Vagina (tissue), 2 donors: ENCODE measurements at places on chromosomes 12 and 14.

DNA sequence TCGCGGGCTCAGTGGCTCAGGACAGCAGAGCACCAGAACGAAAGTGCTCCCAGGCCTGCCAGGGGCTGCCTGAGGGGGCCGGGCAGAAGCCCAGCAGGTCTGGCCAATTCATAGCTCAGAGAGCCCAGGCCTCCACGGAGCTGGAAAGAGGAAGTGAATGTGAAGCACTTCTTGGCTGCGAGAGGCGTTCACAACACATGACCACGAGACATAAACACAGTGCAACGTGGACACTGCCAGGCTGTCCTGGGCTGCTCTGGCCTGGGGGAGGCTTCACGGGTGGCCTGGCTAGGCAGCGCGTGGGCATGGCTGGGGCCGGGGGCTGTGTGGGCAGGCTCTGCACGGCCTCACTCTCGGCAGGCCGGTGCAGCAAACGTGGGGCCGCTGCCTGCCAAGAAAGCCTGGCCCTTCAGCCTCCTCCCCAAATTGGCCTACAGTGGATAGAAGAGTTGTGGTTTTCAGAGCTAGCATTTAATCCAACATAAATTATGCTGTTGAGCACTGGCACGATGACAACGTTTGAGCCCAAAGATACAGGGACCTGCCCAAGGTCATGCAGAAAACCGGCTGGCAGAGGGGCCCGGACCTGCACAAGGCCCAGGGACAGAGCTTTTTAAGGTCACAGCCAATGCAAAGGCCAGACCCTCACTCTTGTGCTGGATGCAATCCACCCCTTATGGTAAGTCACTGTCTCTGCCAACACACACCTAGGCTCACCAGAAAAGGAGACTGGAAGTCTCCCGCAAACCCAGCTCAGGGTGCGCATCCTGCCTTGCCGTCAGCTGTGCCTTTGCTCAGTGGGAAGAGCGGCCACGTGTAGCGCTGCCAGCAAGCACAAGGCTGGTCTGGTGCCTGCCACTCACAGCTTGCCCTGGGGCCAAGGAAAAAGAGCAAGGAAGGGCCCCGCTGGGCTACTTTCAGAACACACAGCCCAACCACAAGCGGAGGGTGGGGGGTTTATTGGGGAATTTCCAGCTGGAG is 8.6 kb downstream of the SLC25A29 start:
- no peak for DNase-seq

- no peak for DNase-seq
These were observed 3.2 kb downstream of the USP44 start for GRCh38 chr12:95548056-95548538.

DNA sequence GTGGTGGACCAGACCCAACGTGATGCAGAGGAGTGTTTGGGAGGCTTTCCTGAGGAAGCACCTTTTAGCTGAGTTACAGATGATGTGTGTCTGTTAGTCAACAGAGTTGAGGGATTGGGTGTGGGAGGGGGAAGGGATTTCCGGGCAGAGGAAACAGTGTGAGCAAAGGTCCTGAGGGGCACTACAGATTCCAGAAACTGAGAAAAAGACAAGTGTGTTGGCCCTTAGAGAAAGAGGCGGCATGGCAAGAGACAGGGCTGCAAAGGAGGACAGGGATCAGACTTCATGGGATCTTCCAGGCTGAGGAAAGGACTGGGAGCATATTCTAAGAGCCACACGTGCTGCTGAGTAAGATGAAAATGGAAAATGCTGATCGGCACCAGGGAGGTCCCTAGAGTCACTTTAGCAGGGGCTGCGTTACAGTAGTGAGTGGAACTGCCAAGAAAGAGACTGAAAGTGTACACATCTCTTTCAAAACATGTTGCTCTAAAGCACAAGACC is 9.4 kb upstream of the RPS6KL1 start:
- DNase-seq = no peak

DNA sequence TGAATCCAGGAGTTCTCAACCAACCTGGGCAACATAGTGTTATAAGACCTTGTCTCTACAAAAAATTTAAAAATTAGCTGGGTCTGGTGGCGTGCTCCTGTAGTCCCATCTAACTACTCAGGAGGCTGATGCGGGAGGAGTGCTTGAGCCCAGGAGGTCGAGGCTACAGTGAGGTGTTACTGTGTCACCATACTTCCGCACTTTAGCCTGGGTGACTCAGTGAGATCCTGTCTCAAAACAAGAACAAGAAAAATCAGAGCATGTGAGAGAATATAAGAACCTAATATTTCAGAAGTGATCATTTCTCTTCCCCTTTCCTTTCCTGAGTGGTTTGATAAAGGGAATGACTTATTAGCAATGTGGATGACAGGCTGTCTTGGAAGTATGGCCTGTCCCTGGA is 9.5 kb downstream of the TRAF3 start:
- no peak for DNase-seq

DNA sequence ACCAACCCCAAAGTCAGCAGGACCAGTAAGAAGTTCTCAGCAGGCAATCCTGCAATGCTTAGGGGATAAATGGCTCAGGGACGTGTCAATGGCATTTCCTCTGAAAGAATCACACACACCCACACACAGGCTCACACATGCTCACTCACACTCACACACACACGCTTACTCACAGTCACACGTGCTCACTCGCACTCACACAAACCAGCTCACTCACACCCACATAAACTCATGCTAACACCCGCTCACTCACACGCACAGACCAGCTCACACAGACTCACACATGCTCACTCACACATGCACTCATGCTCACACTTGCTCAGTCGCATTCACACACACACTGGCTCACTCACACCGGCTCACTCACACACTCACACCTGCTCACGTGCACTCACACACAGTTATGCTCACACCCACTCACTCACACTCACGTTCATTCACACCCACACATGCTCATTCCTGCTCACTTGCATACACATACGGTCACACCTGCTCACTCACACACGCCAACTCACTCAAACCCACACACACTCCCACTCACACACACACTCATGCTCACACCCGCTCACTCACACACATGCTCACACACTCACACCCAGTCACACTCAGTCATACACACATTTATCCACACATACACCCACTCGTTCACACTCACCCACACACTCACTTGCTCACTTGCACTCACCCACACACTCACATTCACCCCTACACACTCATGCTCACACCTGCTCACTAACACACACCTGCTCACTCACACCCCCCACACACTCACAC is 436.8 kb downstream of the BCL11B start:
- no peak for DNase-seq

- DNase-seq = no peak
These were observed 21.4 kb downstream of the SLC6A13 start for GRCh38 chr12:241266-241665.

- DNase-seq = no peak
These were observed 57.1 kb downstream of the MARK3 start for GRCh38 chr14:103442288-103442687.

- DNase-seq = no peak
These were observed 21.7 kb downstream of the ZDHHC22 start for GRCh38 chr14:77119851-77120250.

DNA sequence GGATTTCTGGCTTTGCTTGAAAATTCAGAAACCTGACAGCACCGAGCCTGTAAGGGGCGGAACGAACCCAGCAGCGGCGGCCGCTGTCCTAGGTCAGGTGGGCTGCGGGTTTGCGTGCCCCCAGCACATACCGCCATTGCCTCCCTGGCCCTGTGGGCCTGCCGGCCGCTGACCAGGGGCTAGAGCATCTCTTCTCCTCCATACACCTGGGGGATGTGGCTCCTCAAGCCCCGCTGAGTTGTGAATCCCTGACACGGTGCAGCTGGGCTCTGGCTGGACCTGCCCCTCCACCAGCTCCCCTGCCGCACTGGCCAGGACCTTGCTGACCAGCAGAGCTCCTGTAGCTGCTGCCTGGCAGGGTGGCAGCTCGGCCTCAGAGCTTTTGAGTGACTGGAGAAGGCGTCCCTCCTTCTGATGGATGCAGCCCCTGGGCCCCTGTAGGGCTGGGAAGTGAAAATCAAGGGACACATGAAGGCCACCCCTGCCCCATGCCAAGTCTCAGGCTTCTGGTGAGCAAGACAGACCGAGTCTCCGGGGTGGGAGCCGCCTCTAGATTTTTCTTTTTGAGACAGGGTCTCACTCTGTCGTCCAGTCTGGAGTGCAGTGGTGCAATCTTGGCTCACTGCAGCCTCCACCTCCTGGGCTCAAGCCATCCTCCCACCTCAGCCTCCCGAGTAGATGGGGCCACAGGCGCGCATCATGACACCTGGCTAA is 184.9 kb upstream of the SFSWAP start:
- no peak for DNase-seq

DNA sequence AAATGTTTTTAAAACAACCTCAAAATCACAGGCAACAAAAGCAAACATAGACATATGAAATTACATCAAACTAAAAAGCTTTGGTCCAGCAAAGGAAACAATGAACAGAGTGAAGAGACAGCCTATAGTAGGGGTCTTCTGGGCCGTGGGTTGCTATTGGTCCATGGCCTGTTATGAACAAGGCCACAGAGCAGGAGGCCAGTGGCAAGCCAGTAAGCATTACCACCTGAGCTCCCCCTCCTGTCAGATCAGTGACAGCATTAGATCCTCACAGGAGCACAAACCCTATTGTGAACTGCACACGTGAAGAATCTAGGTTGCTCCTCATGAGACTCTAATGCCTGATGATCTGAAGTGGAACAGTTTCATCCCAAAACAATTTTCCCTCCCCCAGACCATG is 174.0 kb downstream of the DIO2 start:
- no peak for DNase-seq

GRCh38 chr14:63707216-63707615 is 20.6 kb downstream of the SGPP1 start:
- no peak for DNase-seq

DNA sequence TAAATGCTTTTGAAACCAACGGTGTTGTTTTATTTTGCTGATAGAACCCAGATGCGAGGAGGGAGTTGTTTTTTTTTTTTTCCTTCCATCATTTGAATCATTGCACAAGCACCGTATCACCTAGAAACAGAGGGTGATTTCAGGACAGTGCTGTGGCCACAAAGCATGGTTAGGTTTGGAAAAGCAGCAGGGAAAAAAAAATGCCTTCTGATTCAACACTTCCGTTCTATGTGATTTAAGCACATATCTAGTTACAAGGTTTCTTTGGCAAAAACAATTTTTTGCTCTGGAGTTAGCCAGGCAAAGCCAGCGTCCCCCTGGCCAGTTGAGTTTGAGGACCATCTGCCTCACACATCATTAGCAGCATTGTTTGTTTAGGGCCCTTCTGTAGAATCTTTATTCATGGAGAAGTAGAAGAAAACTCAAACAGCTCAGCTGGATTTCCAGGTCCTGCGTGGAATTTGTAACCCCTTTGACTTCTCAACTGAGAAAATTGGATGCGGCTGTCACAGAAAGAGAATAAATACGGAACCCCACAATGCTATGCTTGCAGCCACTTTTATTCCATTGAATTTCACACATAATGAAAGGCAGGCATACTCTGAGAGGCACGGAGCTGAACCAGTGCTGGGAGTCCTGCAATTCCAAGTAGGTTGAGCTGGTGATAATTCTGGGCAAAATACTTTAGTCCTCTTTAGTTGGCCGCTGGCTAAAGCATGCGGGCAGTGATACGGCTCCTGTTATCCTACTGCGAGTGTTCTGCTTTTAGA is 17.0 kb upstream of the WNT5B start:
- DNase-seq = no peak

GRCh38 chr14:97850466-97850865 is 1053.3 kb downstream of the VRK1 start:
- no peak for DNase-seq

- DNase-seq = no peak
These were observed 291.8 kb downstream of the ETNK1 start for GRCh38 chr12:22916815-22917214.

DNA sequence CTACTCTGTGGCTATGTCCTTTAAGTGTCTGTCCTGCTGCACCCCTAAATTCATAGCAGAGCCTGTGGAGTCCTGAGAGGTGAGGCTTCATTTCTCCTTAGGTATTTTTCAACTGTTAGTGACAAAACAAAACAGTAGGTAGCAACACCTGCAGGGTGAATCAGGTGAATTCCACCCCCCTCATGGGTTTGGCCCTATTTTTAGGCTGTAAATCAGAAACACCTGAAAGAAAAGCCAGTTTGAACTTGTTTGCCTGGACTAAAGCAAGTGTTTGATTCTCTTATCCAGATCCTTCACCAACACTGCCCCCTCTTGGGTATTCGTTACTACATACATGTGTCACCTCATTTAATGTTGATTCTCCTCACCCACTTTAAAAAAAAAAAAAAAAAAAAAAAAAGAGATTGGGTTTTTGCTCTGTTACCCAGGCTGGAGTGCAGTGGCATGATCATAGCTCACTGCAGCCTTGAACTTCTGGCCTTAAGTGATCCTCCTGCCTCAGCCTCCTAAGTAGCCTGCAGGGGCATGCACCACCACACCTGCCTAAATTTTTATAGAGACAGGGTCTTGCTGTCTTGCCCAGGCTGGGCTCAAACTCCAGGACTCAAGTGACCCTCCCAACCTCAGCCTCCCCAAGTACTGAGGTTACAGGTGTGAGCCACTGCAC is 10.3 kb downstream of the TBPL2 start:
- DNase-seq = peak; percentile 52

DNA sequence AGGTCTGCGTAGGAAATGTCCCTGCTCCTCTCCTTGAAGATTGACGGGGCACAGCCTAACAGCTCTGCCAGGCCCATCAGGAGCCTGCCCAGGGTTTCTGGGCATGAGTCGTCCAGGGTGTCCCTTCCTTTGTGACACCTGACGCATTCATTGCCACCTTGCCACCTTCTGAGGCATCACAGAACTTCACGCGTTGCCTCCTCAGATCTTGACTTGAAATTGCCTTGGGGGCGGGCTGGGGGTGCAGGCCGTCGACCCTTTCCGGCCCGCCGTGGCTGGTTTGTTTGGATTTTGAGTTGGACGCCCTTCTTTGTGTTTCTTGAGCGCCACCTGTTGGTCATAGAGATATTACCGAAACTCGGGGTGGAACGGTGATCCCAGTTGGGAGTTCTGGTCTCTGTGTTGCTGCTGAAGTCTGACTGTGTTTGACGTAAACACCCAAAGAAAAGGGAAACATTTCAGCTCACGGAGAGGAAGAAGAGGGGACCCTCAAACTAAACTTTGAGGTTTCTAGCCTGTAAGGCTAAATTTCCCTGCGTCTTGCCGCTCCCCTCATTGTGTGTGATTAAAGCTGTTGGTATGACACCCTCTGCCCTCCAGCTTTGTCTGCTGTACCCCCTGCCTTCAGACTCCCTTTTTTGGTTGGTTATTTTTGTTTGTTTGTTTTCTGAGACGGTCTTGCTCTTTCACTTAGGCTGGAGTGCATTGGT is 44.6 kb downstream of the MLXIP start:
- no peak for DNase-seq
